ENCODE measurements at places on chromosomes 2 and 18.

DNA sequence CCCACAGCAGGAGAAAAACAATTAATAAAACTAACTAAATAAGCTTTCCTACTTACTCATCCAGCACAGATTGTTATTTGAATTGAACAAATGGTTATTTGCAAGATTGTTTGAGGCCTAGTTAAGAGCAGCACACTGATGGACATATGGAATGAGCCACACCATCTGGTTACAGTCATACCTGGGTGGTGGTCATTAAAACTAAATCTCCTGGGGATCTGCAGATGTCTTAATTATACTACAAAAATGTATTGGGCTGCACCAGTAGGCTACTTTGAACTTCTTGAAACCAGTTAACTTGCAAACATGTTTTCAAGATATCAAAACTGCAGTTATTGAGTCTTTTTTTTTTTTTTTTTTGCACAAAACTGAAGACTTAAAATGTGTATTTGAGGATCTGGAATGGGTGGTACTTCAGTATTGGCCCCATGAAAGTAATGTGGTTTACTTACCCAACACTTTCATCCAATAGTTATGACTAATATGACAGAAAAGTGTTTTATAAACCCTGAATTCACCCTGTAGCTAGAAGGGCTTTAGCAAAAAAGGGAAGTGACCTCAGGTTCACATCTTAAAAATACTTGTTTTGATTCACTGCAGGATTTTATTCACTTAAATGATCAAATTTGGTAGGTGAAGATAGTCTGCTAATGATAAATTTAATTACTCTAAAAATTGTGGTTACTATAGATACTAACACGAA lies 10.8 kb downstream of the AGFG1 start:
- DNase-seq, result no peak

DNA sequence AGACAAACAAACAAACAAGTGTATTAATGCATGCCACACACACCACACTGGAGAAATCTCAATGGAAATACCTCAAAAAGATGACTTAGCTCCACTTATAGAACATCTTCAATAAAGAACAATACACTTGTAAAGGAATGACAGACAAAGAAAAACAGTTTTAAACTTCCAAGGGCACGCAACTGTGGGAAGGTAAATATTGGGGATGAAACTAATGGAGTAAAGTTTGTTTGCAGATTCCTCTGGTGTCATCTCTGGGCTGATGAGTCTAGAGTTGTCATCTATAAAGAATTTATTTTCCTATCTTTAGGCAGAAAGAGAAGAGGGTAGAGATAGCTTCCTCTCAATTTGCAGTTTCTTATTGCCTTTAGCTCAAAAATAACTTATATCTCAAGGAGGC lies 144.0 kb upstream of the ZC3H15 start:
- DNase-seq, result no peak

GRCh38 chr2:44347526-44347925 lies 13.8 kb downstream of the PREPL start:
- no peak for DNase-seq

- no peak for DNase-seq
Observed at GRCh38 chr2:151191001-151191400, 70.7 kb downstream of the RBM43 start.

- DNase-seq, result peak; percentile 51
Observed at GRCh38 chr2:136381722-136382633, 264.0 kb upstream of the CXCR4 start.

GRCh38 chr2:204591225-204591624 lies 46.0 kb downstream of the PARD3B start:
- DNase-seq, result no peak

Measured in effector CD4-positive, alpha-beta T cell (primary cell).